Stimulated activated CD8-positive, alpha-beta memory T cell treated with anti-CD3 and anti-CD28 coated beads, Interleukin-12 subunit alpha, Interleukin-12 subunit beta, amount 100 ng/mL, for 1 hour (primary cell): ENCODE measurements at places on chromosomes 3 and 15.

DNA sequence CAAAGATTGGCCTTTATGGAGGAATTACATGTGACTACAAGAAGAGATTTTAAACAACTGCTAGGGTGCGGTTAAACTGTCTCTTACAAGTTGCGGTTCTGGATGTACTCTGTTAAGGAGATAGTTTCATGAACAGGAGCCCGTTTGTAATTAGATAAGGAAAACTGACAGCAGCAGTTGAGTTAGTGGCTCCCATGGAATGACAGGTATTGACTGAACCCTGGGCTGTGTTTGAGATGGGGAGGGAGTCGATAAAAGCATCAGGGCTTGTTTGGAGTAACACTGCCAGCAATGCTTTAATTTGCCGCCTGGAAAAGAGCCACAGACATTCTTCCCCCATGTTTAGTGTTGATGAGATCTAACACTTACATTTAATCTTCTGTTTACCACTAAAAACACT, 139.9 kb downstream of the ROBO2 start:
- DNase-seq, result no peak

GRCh38 chr3:158935846-158936245, 134.0 kb downstream of the MFSD1 start:
- DNase-seq, result no peak

DNA sequence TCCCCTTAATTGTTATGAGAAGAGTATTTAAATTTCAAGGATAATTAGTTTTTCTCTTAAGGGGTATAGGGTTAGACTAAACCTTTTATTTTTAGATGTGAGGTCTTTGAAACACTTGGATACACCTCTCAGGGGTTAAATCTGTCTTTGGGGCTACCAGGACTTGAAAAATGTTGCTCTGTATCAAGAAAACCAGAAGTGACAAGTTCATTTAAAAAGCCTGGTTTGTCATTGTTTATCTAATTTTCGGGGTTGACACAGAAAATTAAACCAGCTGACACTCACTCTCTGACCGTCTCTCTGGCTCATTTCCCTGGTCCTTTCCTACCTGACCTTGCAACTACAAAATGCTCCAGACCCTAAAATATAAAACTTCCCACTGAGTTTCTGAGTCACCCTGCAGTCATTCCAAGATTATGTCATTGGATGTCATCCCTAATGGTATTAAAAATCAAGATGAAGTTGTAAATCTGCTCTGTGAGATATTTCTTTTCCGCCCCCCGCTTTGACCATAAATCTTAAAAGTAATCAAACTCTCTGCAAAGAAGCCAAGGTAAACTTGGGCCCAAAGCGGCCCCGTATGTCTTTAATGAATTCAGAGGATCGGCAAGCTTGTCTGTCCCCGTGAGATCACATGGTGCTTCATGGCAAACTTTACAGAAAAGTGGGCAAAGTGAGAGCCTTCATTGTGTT, 32.9 kb upstream of the SKOR1 start:
- no peak for DNase-seq

GRCh38 chr15:68775671-68776476, 44.8 kb downstream of the ANP32A start:
- DNase-seq, result no peak

- no peak for DNase-seq
Measured at GRCh38 chr15:70801109-70801508, 37.8 kb upstream of the UACA start.

GRCh38 chr3:8773941-8774542, 4.6 kb upstream of the OXTR start:
- no peak for DNase-seq

GRCh38 chr3:24160424-24161095, 215.5 kb downstream of the NR1D2 start:
- no peak for DNase-seq

DNA sequence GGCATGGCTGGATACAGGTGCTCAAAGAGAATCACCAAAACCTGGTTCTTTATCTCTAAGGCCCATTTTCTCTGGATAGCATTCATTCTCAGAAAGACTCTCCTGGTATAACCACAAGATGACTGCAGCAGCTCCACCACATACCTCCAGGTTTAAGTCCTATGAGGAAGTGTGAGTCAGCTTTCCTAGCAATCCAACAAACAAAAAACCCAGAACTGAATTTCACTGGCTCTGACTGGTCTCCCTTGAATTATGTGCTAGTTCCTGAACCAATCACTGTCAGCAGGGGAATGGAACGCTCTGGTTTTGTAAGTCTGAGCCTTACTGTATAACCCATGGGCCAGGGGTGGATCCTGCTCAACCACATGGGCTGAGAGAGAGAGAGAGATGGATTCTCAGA, 27.2 kb downstream of the MRPL46 start:
- DNase-seq, result no peak

DNA sequence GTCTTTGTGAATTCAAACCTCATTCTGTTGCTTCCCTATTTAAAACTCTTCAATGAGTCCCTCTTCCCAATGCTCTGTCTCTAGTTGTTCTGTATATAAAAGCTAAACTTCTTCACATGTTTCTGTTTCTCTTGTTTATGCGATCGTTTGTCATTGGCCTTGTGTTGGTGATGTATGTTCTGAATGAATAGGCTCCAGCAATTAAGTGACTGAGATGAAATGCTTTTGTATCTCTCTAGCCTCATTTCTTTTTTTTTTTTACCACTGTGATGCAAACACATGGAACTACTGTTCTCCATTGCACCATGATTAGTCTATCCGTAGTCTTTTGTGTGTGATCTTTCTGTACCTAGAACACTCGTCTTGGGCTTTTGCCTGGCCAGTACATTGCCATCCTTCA, 380.5 kb upstream of the TPRG1 start:
- DNase-seq, result no peak

DNA sequence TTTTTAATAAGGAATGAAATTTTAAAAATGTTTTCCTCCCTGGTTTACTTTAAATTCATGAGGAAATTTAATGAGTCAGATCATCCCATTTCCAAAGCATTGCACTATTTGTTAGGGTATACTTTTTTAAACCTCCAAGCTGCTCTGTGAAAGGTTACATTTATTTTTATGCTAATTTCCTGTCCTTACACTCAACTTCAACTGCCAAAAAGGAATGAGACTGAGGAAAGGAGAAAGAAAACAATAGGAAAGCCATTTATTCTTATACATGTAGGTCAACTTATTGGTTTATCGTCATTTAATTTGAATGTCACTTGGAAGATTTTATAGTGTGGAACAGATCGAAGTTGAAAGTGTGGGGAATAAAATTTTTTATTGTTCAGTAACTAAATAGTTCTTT, 104.1 kb downstream of the ALCAM start:
- no peak for DNase-seq

DNA sequence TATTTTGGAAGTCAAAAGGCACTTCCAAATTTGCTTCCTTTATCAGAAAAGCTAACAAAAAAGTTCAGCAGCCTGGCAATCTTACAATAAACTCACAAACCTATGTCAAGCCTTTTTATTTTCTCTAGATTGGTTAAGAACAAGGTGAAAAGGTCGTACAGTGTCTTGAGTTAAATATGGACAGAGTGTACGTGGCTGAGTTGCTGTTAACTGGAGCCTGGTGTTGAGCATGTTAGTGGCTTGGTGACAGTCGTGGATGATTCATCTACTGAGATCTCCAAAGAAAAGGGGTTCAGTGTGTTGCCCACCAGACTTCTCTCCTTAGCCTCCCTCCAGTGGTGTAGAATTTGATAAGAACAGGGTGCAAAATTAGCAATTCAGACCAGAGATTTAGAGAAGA, 89.7 kb downstream of the SSR3 start:
- DNase-seq, result no peak

DNA sequence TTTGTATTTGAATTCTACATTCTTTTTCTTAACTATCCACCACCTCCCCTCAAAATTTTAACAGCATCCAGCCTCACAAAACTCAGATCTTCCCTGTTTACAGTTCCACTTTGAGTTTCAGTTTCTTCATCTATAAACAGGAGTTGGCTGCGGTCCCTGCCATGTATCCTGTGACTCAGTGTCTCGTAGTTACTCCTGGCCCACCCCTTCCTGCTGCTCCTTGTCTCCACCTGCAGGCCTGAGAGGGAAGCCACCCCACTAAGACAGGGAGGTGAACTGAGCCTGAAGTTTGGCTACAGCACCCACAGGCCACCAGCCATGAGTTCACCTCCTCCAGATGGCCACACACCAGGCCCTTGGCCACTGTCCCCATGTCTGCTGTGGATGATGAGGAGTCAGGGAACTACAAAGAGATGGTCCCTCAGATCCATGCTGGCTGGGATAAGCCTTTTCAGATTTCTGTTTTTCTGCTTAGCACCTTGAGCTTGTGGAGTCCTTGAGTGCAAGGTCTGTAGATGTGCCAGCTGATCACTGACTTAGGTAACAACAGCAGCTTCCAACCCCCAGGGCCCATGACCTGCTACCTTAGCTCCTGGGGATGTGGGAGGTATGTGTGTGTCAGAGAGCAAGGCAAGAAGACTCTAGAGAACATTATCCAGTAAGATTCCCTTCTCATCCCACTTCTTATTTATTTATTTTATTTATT, 37.5 kb downstream of the CD86 start:
- DNase-seq, result no peak

DNA sequence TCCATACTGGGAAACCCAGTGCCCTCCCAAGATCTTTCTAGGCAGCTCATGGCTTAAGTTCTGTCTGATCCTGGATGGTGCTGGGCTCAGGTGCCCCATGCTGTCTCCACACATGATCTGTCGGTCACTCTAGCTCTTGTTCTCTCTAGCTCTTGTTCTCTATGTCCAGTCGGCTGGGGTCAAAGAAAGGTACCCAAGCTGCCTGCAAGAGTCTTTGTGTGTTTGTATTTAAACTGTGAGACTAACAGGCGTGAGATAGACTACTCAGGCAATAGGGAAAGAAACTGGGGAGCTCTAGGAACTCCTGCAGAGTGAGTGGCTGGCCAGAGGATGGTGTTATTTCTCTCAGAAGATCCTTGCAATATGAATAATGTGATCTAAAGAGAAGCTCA, 40.2 kb downstream of the GPR156 start:
- DNase-seq, result no peak

DNA sequence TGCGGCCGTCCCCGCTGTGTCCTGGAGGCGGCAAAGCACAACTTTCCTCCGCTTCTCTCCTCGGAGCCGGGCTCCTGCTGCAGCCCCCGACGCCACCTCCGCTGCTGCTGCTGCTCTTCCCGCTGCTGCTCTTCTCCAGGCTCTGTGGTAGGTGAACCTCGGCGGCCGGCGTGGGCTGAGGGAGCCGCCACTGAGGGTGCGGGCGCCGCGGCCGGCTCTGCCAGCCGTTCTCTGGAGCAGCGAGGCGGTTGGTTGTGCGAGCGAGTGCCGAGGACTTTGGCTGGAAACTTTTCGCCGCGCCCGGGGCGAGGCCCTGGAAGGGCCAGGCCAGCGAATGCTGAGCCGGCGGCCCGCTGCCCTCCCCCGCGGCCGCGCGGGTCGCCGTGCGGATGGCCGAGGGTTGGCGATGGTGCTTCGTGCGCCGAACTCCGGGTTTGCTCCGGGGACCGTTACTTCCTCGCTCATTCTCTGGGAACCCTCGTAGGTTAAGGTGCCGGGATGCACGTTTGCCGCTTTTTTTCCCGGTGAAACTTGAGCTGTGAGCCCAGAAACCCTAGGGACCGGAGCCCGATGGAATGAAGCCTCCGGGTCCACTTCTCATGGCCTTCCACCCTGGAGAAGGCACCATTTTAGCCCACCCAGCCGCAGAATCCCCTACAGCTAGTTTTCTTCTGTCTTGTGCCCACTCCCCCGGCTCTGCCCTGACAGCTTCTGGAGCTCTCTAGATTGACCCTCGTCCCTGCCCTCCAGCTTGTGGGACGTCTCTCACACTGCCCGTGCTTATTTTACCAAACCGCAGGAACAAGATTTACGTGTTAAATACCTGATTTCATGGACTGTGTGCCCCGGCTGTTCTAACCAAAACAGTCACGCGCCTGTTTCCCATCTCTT, 660 bp downstream of the NECTIN3 start:
- DNase-seq, result no peak

DNA sequence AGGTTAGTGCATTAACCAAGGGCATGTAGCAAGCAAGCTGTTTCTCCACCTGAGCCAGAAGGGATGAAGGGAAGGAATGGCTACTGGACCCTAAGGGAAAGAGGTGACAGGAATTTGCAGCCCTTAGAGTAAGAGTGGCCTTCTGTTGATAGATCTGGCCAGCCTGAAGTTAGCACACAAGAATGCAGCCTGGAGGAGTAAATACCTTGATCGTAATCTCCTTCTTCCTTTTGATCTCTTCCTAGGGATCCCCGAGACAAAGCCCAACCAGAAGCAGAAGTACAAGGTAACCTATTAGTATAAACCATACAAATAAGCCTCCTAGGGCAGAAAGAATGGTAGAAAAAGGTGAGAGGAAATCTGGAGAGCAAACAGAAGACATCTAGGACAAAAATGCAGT, 134.6 kb downstream of the ATP8B4 start:
- no peak for DNase-seq

- no peak for DNase-seq
Measured at GRCh38 chr15:39784638-39785037, 2.0 kb upstream of the FSIP1 start.

- DNase-seq, result no peak
Measured at GRCh38 chr3:46440531-46441294, 24.0 kb downstream of the LTF start.

DNA sequence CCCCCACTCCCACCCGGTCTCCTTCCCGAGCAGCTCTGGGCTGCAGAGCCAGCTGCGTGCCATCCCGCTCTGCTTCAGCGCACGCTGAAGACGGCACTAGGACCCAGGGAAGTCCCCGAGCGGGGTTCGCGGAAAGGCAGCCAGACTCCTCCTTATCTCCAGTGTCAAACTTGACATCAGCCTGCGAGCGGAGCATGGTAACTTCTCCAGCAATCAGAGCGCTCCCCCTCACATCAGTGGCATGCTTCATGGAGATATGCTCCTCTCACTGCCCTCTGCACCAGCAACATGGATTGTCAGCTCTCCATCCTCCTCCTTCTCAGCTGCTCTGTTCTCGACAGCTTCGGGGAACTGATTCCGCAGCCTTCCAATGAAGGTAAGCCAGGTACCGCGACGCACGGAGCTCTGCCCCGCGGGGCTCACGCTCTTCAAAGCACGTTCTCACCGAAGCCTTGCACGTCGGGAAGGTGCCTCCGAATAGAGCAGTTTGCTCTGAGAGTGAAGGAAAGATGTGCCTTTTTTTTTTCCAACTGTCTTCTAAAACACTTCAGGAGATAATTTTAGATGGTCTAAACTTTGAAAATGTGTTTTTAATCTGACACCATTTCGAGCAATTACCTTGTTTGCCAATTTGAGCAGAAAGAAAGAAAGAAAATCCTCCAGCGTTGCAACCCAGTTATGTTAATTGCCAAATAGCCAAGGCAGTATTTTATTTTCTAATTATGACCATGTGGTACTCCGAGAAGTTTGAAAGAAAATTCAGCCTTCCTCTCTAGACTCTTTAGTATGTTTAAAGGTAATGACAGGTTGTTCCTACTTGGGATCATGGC, at the start of gene EPHA3:
Gene EPHA3, plus strand, starts transcription at position 161 of the 830 bp plus-strand sequence. Its CDS starts 128 bp downstream, at position 289.
- DNase-seq, result no peak

GRCh38 chr3:112297714-112298113, 3.7 kb upstream of the SLC9C1 start:
- no peak for DNase-seq

GRCh38 chr15:78209646-78210348, 24.6 kb downstream of the ACSBG1 start:
- DNase-seq, result no peak

- no peak for DNase-seq
Measured at GRCh38 chr3:44396200-44397171, 57.9 kb downstream of the TCAIM start.
